ENCODE measurements at places on chromosomes 1 and 21.

GRCh38 chr21:35730325-35730724, 330.0 kb downstream of the SETD4 start:
- DNase-seq: no peak

DNA sequence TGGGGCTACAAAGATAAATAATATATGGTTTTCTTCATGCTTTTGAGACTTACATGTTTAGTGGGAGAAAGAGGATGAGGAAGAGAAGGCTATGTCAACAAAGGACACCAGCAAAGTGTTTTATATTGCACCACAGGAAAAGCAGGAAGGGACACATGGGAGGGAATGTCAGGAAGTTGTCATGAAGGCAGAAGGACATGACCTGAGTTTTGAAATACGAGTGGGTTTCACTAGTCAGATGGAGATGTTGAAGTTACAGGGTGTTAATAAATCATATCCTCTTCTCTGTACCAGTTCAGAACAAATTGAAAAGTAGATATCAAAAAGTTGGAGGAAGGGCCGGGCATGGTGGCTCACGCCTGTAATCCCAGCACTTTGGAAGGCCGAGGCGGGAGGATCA, 18.2 kb upstream of the AGO1 start:
- no peak for DNase-seq

DNA sequence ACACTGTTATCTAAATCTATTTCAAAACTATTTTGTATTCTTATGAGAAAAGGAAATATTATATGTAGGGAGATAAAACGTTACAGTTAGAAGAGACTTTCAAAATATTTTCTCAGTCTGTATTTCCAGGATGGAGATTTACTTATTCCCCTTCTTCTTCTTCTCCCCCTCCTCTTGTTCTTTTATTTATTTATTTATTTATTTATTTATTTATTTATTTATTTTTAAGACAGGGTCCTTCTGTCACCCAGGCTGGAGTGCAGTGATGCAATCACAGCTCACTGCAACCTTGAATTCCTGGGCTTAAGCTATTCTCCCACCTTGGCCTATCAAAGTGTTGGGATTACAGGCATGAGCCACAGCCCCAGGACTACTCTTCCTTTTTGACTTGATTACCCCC, 2.8 kb upstream of the RPF1 start:
- no peak for DNase-seq

- no peak for DNase-seq
These were observed 3.2 kb downstream of the CLIC4 start for GRCh38 chr1:24748191-24749121.

DNA sequence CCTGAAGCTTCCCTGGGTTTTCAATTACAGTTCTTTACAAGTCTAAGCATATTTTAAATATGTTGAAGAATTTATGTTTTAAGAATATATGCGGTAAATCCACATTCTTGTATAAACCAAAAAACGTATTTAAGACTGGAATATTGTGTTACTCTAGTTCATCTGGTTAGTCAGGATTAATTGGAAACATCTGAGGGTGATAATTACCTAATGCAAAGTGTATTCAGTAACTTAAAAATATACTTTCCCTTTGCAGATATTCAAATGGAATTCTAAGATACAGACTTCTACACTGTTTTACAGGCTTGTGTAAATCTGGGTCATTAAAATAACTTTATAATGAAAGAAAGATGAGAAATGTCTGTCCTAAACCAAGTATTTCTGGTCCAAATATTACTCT, 302.0 kb downstream of the VAV3 start:
- DNase-seq: no peak

GRCh38 chr1:23481026-23481597, 2.9 kb downstream of the ASAP3 start:
- DNase-seq: no peak

- no peak for DNase-seq
These were observed 11.5 kb downstream of the ALDH4A1 start for GRCh38 chr1:18890706-18891425.

- no peak for DNase-seq
These were observed 64.0 kb downstream of the MEGF6 start for GRCh38 chr1:3547055-3548005.
